Activated T-cell treated with anti-CD3 and anti-CD28 coated beads, Interleukin-2, amount 50 U/mL, for 4 hours (primary cell): ENCODE measurements at places on chromosomes 1 and 21. TPM values are rescaled to one million over a fixed set of nuclear protein-coding genes. Genes with fewer than 3 reads are reported as not detected.

Gene F13B
- not detected for total RNA-seq

Gene HES3
- not detected for total RNA-seq

Gene LAMC2
- not detected for total RNA-seq

Gene GJA5
- not detected for total RNA-seq

Gene MYOM3
- total RNA-seq = not detected
